ENCODE measurements at places on chromosomes 12 and 14. TPM values are rescaled to one million over a fixed set of nuclear protein-coding genes. Genes with fewer than 3 reads are reported as not detected.

DNA sequence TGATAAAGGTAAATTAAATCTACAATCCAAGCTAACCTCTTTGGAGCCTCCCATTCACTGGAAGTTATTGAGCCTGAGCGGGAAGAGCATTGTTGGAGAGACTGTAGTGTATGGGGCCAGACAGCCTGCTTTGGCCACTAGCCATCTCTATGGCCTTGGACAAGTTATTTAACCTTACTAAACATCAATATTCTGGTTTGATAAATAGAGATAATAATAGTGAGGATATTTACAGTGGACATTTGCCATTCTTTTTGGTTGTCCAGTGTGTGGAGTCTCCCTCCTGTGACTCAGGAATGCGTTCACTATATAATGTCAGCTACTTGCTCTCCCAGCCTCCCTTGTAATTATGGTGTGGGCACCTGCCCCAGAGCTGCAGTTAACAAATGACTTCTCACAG lies 216.1 kb downstream of the SLC38A4 start:
- DNase-seq: no peak
- H3K27ac ChIP-seq: no peak overlapping the region
- no peak overlapping the region for H3K4me3 ChIP-seq
- no peaks in the 10 kb centered on the region for H3K36me3 ChIP-seq
- peaks cover 12% of the 10 kb centered on the region for H3K4me1 ChIP-seq

Gene PTPN21
- total RNA-seq: 6.7 TPM

Gene TCL1B
- total RNA-seq: not detected

Gene NGB
- not detected for total RNA-seq

Gene SLC8A3
- total RNA-seq: 13.3 TPM
